ENCODE measurements at places on chromosomes 3 and 15. TPM values are rescaled to one million over a fixed set of nuclear protein-coding genes. Genes with fewer than 3 reads are reported as not detected.

Gene CLSTN2
- total RNA-seq, result not detected

Gene ANKRD34C
- total RNA-seq, result not detected

- no peak for DNase-seq
Measured at GRCh38 chr3:158769952-158770740, 31.7 kb upstream of the MFSD1 start.

DNA sequence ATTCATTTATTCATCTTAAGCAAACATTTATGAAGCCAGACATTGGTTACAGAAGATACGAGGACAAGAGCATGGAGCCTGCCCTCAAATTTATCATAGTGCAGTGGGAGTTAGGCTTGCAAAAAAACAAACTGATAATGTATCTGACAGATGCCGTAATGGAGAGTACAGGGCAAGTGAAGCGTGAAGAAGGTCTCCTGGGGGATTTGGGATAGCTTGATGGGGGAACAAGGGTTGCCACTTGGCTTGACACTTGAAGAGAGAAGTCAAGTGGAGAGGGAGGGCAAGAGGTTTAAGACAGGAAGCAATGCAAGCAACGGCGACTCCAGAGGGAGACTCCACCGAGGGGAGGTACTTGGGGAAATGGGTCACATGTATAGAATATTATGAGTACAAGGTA, 129.3 kb downstream of the SSR3 start:
- DNase-seq, result no peak

DNA sequence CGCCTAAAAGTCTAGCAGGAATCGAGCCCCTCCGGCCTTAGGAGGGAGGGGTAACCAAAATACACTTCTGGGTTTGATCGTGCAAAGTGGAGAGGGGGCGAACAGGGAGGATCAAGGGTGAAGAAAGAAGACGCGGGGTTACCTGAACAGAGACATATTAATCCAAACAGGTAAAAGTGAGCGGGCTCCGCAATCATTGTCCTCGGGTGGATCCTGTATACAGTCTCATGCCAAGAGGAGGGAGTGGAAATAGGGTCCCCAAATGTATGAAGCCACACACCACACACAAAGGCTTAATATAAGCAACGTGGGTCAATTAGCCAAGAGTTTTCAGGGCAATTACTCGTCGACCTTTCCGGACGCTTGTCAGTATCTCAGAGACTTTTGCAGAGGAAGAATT, 749.5 kb downstream of the ROBO1 start:
- DNase-seq, result no peak

- no peak for DNase-seq
Measured at GRCh38 chr3:143634991-143635390, 213.3 kb downstream of the SLC9A9 start.
